Tibial nerve (tissue), 4 donors: ENCODE measurements at places on chromosomes 7 and 10. TPM values are rescaled to one million over a fixed set of nuclear protein-coding genes. Genes with fewer than 3 reads are reported as not detected.

DNA sequence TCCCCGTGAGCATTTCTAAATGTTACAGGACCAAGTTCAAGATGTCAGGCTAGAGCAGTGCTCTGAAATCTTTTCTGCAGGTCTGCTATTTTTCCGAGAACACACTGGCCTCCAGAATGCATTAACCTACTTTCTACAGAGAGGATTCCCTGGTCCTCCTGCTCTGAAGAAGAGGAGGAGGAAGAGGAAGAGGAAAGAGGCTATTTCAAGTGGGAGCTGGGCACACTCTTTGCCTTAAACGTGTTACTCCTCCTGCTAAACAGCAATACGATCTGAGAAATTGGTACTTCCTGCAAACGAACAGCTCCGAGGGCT lies 157.4 kb downstream of the FRMD4A start:
- no peaks in the 10 kb centered on the region for H3K4me1 ChIP-seq
- no peak overlapping the region for H3K27ac ChIP-seq
- no peak for DNase-seq
- no peaks in the 10 kb centered on the region for H3K36me3 ChIP-seq

DNA sequence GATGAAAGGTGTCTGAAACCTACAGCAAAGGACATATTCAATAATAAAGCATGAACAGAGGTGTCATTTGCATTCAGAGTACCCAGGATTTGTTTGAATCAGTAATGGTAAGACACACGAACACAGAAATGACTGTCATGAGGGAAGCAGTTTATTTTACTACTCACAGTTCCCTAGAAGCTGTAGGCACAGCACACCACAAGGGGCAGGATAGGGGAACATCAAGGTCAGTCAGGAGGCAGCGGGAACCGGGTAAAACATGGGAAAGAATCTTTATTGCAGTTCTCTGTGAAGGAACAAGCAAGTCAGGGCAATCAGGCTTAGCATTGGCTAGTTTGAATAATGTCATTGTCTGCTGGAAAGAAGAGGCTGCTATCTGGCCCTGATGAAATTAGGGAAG lies 70.2 kb upstream of the PDSS1 start:
- H3K27ac ChIP-seq: no peak overlapping the region
- no peaks in the 10 kb centered on the region for H3K27me3 ChIP-seq
- no peak for DNase-seq
- no peaks in the 10 kb centered on the region for H3K4me1 ChIP-seq
- H3K36me3 ChIP-seq: no peaks in the 10 kb centered on the region

GRCh38 chr7:45420843-45421495 lies 153.2 kb upstream of the ADCY1 start:
- no peak overlapping the region for H3K4me3 ChIP-seq
- no peaks in the 10 kb centered on the region for H3K4me1 ChIP-seq
- no peaks in the 10 kb centered on the region for H3K36me3 ChIP-seq
- no peaks in the 10 kb centered on the region for H3K27me3 ChIP-seq

DNA sequence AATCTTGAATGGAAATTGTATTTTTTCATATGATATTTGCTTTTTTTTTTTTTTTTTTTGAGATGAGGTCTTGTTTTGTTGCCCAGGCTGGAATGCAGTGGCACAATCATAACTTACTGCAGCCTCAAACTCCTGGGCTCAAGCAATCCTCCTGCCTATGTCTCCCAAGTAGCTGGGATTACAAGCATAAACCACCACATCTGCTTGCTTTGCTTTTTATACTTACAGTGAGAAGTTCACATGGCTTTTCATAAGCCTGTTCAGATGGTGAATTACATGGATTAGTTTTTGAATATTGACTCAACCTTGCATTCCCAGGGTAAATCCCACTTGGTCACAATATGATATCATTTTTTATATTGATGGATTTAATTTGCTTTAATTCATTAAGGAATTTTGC lies 22.0 kb downstream of the LRRD1 start:
- no peaks in the 10 kb centered on the region for H3K36me3 ChIP-seq
- H3K4me1 ChIP-seq: no peaks in the 10 kb centered on the region
- no peak for DNase-seq
- no peak overlapping the region for H3K4me3 ChIP-seq
- no peaks in the 10 kb centered on the region for H3K27me3 ChIP-seq
- no peak overlapping the region for H3K27ac ChIP-seq

- H3K36me3 ChIP-seq: no peaks in the 10 kb centered on the region
- H3K4me1 ChIP-seq: no peaks in the 10 kb centered on the region
- H3K4me3 ChIP-seq: no peak within 1 kb of the TSS
- no peaks in the 10 kb centered on the region for H3K27me3 ChIP-seq
- H3K27ac ChIP-seq: no peak within 1 kb of the TSS
Observed at GRCh38 chr7:44541028-44541869, at the start of gene NPC1L1. Gene NPC1L1, minus strand, starts transcription at chr7:44541330. Its CDS starts 71 bp downstream, at chr7:44541259.

DNA sequence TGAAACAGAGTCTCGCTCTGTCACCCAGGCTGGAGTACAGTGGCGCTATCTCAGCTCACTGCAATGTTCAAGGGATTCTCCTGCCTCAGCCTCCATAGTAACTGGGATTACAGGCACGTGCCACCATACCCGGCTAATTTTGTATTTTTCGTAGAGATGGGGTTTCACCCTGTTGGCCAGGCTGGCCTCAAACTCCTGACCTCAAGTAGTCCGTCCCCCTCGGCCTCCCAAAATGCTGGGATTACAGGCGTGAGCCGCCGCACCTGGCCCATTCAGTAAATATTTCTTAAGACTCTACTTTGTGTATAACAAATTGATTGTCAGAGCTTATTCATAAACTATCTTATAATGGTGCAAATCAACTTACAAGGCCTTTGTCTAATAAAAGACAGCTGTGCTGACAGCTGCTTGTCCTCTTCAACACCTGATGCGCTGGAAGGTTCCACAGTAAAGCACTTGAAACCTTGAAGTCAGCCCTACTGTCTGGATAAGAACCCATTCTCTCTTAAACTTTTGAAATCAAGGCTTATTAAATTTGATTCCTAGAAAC lies 14.7 kb downstream of the ECHDC3 start:
- H3K27me3 ChIP-seq: no peaks in the 10 kb centered on the region
- DNase-seq: no peak
- H3K4me3 ChIP-seq: no peak overlapping the region
- H3K36me3 ChIP-seq: peaks cover 35% of the 10 kb centered on the region

GRCh38 chr10:133129859-133130495 lies 30.0 kb upstream of the KNDC1 start:
- H3K27ac ChIP-seq: no peak overlapping the region
- no peaks in the 10 kb centered on the region for H3K4me1 ChIP-seq
- H3K36me3 ChIP-seq: no peaks in the 10 kb centered on the region
- H3K4me3 ChIP-seq: no peak overlapping the region
- no peaks in the 10 kb centered on the region for H3K27me3 ChIP-seq

GRCh38 chr7:12638851-12639456 lies 48.5 kb upstream of the ARL4A start:
- no peaks in the 10 kb centered on the region for H3K36me3 ChIP-seq
- no peaks in the 10 kb centered on the region for H3K27me3 ChIP-seq
- DNase-seq: no peak

Gene IGF2BP3
- total RNA-seq: 0.21 TPM

Gene STEAP1B
- total RNA-seq: 9.4 TPM

Gene CTAGE4
- not detected for total RNA-seq
